T-helper 9 cell (primary cell): ENCODE measurements at places on chromosomes 3 and 15.

- DNase-seq: no peak
Observed at GRCh38 chr15:50968353-50968752, 59.9 kb downstream of the AP4E1 start.

GRCh38 chr15:70810916-70811578, 42.9 kb downstream of the LARP6 start:
- DNase-seq: no peak

DNA sequence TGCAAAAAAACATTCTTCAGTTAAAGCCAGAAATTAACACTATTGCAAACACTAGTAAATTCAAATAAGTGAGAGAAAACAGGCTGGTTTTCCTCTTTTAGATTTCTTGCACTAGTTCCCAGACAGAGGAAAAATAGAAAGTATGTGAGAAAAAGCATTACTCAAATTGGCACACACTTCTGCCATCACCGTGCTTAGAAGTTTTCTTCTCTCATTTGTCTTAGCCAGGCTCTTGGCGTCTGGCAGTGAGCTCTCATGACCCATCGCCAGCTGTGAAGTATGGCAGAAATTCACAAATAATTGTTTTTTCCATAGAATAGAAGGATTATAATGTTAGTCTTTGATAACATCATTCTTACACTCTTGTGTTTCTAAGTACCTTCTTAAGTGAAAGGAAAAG, 515.9 kb downstream of the GBE1 start:
- DNase-seq: no peak

DNA sequence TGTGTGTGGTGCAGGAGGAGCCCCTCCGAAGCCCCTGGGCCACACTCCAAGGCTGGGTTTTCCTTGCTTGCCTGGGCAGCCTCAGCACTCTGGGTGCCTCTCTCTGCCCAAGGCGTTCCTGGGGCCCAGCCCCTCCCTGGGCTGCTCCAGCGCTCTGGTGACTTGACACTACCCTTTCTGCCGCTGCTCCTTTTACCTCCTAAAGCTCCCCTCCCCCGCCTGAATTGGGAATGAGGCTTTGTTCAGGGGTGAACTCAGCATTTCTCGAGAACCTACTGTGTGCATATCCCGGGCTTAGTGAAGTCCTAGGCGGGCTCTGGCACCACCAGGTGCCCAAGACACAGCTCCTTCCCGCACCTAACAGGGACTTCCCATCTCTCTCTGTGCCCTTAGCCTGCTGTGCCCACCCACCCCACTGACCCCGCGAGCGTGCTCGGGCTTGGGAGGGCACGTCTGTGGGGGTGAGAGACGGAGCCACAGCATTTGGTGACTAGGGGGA, 1.2 kb upstream of the BAHD1 start:
- DNase-seq: no peak

DNA sequence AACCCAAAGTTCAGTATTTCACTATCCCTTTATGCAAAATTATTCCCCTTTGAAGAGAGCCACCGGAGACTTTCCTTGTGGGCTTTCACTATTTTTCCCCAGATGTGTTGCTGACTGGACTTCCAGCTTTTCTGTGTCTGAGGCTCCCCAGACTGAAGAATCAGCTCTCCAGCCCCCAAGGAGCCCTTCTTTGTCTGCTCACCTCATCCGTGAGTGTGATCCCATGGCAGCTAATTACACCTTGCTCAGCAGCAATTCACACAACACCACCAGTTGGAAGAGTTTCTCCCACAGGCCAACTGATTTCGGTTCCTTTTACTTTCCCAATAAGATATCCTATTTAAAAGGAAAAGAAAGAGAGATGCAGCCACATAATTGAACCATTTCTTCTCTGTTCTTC, 249.5 kb upstream of the TRIM42 start:
- no peak for DNase-seq

DNA sequence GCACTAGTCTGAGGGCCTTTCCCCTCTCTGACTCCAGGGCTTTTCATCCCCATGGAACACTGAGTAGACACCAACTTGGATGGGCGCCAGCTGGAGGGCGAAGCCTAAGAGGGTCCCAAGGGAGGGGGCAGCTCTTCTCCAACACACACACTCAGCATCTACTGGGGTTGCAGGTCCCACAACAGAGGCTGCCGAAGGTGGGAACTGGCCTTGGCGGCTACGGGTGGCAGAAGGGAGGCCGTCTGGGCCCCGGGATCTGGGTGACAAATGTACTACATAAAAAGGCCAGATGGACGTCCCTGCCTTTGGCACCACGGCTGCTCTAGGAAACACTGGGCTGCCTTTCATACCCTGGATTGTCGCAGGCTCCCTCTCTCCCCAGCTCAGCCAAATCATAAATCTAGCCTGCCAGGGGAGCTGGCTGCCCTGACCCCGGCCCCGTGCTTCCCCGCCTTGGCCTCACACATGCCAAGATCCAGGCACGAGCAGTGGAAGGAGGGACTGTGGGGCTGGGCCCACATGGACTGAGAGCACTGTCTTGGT, 31.5 kb downstream of the SEMA5B start:
- no peak for DNase-seq

GRCh38 chr3:48820612-48821324, 26.9 kb downstream of the PRKAR2A start:
- no peak for DNase-seq

- DNase-seq: no peak
Observed at GRCh38 chr15:56124391-56124790, 119.3 kb downstream of the RFX7 start.

GRCh38 chr15:37709669-37710068, 224.8 kb upstream of the TMCO5A start:
- DNase-seq: no peak
